ENCODE measurements at places on chromosomes 16 and 17. TPM values are rescaled to one million over a fixed set of nuclear protein-coding genes. Genes with fewer than 3 reads are reported as not detected.

The SHCBP1 gene
- 0.41 TPM for total RNA-seq

DNA sequence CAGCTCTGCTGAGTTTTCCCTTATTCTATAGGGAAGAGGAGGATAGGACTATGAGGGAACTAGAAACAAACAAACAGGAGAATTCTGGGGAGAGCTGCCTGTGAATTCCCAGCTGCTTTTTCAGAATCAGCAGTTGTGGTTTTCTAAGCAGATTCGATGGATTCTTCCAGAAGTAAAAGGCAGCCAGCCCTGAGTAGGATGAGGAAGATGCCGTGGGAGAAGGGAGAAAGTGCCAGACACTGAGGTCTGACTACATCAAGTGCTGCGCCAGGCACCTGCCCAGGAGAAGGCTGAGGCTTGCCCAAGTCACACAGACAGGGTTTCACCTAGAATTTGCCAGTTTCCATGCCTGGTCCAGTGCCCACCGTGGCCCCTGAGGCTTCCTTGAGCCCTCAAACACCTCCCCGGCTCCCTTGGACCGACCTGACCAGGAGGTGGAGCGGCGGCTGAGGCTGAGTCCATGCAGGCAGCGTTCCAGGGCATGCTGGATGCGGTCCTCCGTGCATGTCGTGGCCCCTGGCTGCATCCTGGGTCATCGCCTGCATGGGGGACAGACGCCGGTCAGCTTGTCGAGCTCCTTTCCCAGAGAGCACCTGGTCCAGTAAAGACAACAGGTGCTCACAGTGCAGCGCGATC, 43.6 kb upstream of the PIK3R6 start:
- no peaks in the 10 kb centered on the region for H3K36me3 ChIP-seq
- no peak overlapping the region for H3K4me3 ChIP-seq
- no peaks in the 10 kb centered on the region for H3K27me3 ChIP-seq
- no peak for DNase-seq
- no peaks in the 10 kb centered on the region for H3K4me1 ChIP-seq
- H3K27ac ChIP-seq = no peak overlapping the region

- H3K4me3 ChIP-seq = peak overlapping the region; percentile 97
- H3K36me3 ChIP-seq = no peaks in the 10 kb centered on the region
- DNase-seq = peak; percentile 80
- no peaks in the 10 kb centered on the region for H3K27me3 ChIP-seq
- peak overlapping the region; percentile 96 for H3K27ac ChIP-seq
Measured at GRCh38 chr17:59331929-59332748, 684 bp downstream of the YPEL2 start.

- no peak overlapping the region for H3K27ac ChIP-seq
- H3K36me3 ChIP-seq = no peaks in the 10 kb centered on the region
- no peaks in the 10 kb centered on the region for H3K27me3 ChIP-seq
- no peak for DNase-seq
- H3K4me1 ChIP-seq = peaks cover 5% of the 10 kb centered on the region
Measured at GRCh38 chr16:74747716-74748615, 26.7 kb downstream of the FA2H start.

The CD300LF gene
- 0.95 TPM for total RNA-seq

The KRT38 gene
- not detected for total RNA-seq

The HBZ gene
- total RNA-seq = not detected

- DNase-seq = no peak
- no peaks in the 10 kb centered on the region for H3K36me3 ChIP-seq
- no peaks in the 10 kb centered on the region for H3K4me1 ChIP-seq
- H3K4me3 ChIP-seq = no peak overlapping the region
- no peaks in the 10 kb centered on the region for H3K27me3 ChIP-seq
Measured at GRCh38 chr16:59597269-59597668, 863.2 kb upstream of the GOT2 start.

The ZFP3 gene
- total RNA-seq = 2.7 TPM

Measured in pancreas (tissue), 10 donors.